ENCODE measurements at places on chromosomes 3 and 15. TPM values are rescaled to one million over a fixed set of nuclear protein-coding genes. Genes with fewer than 3 reads are reported as not detected.

CTSH gene
- 31.1 TPM for total RNA-seq

- no peak for DNase-seq
Observed at GRCh38 chr3:29314727-29315088, 33.8 kb downstream of the RBMS3 start.

- no peak for DNase-seq
Observed at GRCh38 chr15:63834500-63835210, 907 bp upstream of the HERC1 start.

DNA sequence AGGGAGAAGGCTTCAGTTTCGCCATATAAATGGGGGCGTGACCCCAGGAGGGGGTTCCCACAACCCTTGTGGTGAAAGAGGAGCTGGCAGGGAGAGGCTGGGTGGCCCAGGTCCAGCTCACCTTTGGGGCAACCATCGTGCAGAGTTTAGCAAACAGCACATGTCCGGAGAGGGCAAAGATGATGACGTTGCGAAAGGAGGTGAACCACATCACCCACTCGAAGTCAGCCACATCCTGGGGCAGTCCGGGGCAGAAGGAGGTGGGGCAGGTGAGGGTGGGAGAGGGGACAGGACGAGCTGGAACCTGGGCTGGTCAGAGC, 3.7 kb downstream of the HHATL start:
- DNase-seq, result no peak

DNA sequence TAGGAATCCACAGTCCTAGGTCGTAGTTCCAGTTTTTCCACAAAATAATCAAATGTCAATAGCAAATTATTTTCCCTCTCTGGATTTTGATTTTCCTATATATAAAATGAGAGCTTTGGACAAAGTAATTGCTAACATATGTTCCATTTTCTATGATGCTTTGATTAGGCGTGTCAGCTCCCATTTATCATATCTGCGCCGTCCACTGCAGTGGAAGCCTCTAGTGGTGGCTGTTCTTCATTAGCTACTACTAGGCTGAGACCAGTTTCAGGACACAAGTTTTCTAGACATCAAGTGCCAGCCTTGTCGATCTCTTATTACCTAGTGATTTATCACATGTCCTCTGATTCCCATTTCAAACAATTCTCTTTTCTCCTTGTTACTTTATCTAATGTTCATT, 271.5 kb downstream of the TUSC7 start:
- DNase-seq, result no peak

- DNase-seq, result no peak
Observed at GRCh38 chr3:143375698-143376097, 256.1 kb downstream of the CHST2 start.

- DNase-seq, result no peak
Observed at GRCh38 chr15:93050648-93051047, 38.4 kb downstream of the RGMA start.

DNA sequence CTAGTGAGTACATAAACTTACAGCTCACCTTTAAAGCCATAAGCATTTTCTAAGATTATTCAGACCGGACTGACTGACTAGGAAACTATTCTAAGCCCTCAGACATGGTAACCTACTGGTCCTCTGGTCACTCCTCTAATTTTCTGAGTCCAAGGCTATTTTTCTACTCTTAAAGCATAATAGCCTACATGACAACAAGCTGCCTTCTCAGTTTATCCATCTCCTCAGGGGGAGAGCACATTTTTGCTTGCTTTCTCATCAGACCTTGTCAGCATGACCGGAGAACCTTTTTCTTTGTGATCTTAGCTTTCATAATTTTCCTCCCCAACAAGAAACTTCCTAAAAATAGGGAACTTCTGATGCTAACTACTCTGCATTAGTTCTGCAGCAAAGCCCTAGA, 38.4 kb downstream of the UBP1 start:
- no peak for DNase-seq
